ENCODE measurements at places on chromosomes 1 and 21. TPM values are rescaled to one million over a fixed set of nuclear protein-coding genes. Genes with fewer than 3 reads are reported as not detected.

KCNH1 gene
- not detected for total RNA-seq

RNU1-3 gene
- 3,879 TPM for total RNA-seq

DNA sequence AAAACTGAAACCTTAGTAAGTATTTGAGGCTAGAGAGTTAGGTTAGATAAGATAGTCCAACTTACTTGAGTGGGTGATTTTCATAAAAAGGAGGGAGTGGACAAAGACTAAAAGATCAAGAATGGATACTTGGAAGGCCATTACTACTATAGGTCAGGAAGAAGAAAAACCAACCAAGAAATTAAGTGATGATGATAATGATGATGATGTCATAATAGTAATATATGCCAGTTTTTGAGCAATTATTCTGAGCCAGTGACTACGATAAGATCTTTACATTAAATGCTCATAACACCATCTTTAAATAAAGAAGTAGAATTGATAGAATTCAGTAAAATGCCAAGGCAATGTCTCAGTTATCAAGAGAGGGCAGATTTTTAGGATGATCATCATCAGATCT lies 430.7 kb upstream of the ADAMTS5 start:
- DNase-seq, result no peak

TFF3 gene
- total RNA-seq, result not detected

- DNase-seq, result no peak
These were observed 73.7 kb upstream of the MARK1 start for GRCh38 chr1:220454155-220454777.
